CD4-positive, alpha-beta memory T cell (primary cell): ENCODE measurements at places on chromosomes 1 and 21. TPM values are rescaled to one million over a fixed set of nuclear protein-coding genes. Genes with fewer than 3 reads are reported as not detected.
A peak's percentile ranks its signal among the peaks of the same experiment; 100 is the strongest.

Gene F13B
- not detected for total RNA-seq

GRCh38 chr1:23530747-23531561 lies at the start of gene E2F2:
E2F2 (minus strand) TSS chr1:23531233; CDS start chr1:23530793, 440 bp downstream.
- DNase-seq, result peak; percentile 78

- no peak for DNase-seq
Observed at GRCh38 chr1:20184481-20184900, 1.4 kb upstream of the UBXN10 start.

DNA sequence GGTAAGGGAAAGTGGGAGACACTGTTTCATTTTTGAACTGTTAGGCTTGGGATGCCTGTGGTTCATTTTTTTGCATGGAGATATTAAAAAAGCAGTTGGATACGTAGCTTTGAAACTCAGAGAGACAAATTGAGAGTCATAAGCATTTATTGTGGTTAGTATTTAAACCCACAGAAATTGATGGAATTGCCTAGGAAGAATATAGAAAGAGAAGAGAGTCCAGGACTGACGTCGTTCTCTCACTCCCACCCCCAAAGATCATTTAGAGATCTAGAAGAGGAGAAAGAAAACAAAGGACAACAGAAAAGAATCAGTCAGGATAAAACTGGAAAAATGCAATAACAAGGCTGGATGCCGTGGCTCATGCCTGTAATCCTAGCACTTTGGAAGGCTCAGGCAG lies 73.2 kb upstream of the BMP8A start:
- no peak for DNase-seq
